ENCODE measurements at places on chromosomes 1 and 21.
A peak's percentile ranks its signal among the peaks of the same experiment; 100 is the strongest.

GRCh38 chr21:42744520-42745445 is 91.4 kb downstream of the PDE9A start:
- DNase-seq, result no peak

- DNase-seq, result no peak
Observed at GRCh38 chr1:43610339-43610738, 39.6 kb upstream of the KDM4A start.

DNA sequence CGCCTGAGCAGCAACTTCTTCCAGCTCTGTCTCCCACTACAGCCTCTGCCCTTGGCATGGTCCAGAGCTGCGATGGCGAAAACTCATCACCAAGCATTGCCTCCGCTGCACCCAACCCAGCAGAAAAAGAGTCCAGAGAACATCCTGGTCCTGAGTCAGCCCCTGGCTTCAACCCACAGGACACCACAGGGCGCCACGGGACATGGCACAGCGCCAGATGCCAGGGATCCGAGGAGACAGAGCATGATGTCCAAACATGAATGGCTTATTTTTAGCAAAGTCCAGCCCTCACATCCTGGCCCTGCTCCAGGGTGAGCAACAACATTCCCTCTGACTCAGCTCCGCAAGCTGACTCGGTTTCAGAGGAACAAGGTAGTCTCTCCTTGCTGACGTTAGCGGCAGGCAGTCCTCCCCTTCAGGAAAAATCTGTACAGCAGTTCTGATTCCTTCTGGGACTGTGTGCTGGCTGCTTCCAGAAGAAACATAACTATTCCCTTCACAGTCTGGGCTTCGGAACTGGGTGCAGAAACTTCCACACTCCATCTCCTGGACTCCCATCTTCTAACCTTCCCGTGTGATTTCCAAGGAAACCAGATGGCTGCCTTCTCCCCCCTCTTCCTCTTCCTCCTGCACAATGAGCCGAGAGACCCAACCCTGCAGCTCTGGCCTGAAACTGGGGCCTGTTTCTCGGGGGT is 131.3 kb downstream of the TOMM20 start:
- DNase-seq, result no peak

GRCh38 chr1:112689196-112689841 is 14.9 kb downstream of the MOV10 start:
- no peak for DNase-seq

GRCh38 chr1:200916681-200917080 is 22.0 kb downstream of the INAVA start:
- no peak for DNase-seq

DNA sequence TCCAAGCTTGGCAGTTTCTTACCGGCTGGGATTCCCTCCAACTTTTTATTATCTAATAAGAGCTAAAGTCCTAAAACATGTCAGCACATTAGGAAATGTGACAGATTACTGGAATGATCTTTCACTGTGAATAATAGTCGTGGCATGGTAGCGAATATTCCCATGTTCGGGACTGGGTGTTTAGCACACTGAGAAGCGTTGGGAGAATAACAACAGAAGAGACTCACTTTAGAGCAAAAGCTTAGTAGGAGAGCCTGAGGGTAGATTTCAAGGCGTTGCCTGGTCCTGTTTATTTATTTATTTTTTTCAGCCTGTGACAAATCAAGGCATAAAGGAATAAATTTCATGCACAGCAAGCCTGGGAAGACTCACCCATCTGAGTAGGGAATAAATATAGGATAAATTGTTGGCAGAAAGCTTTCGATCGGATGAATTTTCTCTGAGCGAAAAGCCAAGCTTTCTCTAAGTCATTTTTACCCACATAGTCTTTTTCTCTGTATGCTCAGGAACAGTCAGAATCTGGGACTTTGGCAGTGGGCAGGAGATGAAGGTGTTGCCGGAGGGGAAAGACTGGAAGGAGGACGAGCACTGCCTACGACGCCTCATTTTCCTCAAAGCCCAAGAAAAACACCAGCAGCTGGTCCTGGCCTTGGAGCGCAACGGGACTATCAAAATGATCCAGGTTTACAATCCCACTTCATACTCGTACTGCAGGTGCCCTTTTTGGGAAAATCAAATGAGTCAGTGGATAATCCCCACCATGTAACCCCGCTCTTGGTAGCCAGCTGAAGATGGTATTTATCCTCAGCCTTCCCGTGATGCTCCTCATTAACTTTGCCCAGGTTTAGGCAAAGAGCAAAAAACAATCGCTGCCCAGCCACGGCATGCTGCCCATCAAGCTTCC is 97.2 kb downstream of the WDR64 start:
- DNase-seq, result no peak

GRCh38 chr1:197126691-197127090 is 19.8 kb downstream of the ASPM start:
- no peak for DNase-seq

DNA sequence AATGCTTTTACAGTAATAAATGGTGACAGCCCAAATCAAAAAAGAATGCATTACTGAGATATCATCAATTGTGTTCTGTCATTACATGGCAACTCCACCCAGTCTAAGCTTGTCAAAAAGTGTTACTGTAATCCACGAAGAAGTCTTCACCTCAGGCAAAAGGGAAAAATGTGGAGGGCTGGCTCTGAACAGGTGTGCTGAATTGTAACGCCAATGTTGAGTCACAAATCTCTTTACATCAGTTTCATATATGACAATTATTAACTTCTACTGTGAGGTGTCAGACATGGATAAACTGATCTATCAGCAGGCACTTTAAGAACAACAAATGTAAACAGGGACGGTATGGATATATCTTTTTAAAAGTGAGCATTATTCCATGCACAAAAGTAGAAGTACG is 98.5 kb upstream of the DMRTA2 start:
- no peak for DNase-seq

- DNase-seq, result no peak
Observed at GRCh38 chr1:199172171-199173124, 533.6 kb downstream of the PTPRC start.

GRCh38 chr1:156203331-156203730 is 9.4 kb downstream of the SLC25A44 start:
- DNase-seq, result no peak

- no peak for DNase-seq
Observed at GRCh38 chr1:178659789-178660208, 65.2 kb upstream of the RALGPS2 start.

GRCh38 chr21:35377505-35378090 is 328.5 kb upstream of the RUNX1 start:
- DNase-seq, result no peak

DNA sequence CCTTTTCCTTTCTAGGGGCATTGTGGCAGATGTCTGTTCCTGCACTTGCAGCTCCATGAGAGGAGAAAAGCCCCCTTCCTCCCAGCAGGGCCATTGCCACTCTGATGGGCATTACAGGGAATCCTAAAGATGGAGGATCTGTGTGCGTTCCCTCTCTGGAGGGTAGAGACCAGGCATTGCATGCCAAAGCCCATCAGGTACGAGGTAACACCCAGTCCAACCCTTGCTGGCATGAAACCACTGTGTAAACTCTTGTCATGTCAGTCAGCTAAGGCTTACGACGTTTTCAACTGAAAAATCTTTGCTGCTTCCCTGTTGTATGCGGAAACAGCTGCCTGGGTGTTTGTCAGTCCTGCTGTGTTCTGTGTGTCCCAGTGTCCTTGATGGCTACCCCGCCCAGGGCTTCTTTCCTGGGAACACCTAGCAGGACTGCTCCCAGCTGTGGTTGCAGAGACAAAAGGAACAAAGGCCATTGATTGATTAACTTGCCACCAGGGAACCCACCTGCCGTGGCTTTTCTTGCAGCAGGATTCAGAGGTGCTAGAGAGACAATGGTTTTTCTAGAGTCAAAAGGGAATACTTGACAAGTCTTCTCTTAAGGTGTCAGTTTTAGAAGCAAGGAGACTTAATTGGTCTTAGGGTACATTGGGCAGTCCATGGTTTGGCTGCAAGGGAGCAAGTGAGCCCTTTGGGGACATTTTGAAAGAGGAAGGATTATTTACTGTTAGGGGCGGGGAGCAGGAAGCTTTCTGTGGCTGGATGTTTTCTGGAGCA is 24.6 kb downstream of the B3GALT5 start:
- DNase-seq, result no peak

DNA sequence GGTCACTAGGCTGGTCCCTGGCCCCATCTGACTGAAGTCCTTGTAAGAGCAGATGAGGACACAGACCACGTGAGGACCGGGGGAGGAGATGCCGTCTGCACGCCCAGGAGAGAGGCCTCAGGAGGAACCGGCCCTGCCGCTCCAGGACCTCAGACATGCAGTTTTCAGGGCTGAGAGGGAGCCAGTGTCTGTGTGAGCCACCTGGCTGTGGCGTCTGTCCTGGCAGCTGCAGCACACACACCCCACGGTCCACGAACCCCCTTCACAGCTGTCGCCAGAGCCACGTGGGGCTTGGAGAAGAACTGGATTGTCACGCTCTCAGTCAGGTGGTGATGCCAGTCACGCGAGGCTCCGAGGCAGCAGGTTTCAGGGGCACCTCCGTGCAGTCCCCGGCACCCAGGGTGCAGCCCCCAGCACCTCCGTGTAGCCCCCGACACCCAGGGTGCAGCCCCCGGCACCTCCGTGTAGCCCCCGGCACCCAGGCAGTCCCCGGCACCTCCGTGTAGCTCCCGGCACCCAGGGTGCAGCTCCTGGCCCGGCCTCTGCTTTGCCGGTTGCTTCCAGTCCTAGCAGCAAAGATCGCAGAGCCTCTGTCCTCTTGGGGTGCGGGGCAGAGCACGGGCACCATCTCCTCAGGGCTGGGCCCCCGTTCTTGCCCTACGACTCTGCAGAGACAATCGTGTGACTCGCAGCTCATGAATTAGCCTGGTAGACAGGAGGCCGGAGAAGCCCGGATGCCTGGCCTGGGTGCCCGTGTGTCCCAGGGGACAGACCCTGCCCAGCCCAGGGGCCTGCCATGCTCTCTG is 19.0 kb upstream of the SUMO3 start:
- DNase-seq, result no peak

DNA sequence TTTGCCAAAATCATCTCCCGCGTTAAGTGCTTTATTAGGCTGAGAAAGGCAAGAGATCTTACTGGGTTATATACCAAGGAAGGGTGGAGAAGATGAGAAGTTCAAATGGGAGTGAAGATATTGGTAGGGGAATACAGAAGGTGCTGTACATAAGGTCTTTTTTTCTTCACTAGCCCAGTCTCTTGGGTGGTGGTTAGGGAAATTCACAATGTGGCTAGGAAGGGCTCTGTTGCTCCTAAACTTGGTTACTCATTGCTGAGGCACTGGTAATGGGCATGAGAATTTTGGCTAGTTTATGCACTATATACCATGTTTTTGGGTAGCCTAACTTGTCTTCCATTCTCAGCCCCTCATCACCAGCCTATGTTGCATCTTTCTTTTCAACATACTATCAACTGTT is 50.6 kb downstream of the LHX4 start:
- no peak for DNase-seq

- no peak for DNase-seq
Observed at GRCh38 chr21:21182401-21183010, 184.3 kb downstream of the NCAM2 start.

DNA sequence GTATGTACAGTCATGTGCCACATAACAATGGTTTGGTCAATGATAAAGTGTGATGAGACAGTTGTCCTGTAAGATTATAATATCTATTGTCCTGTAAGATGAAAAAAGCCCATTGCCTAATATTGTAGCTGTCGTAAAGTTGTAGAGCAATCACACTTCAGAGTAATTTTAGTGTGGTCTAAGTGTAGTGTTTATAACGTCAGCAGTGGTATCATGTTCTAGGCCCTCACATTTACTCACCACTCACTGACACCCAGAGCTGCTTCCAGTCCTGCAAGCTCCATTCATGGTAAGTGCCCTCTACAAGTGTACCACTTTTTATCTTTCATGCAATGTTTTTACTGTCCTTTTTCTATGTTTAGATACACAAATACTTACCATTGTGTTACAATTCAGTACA is 259.9 kb upstream of the RAB4A start:
- DNase-seq, result no peak

GRCh38 chr21:36059823-36060158 is 535 bp downstream of the SETD4 start:
- DNase-seq, result no peak

- no peak for DNase-seq
Observed at GRCh38 chr1:160666079-160666442, 19.2 kb upstream of the SLAMF1 start.

GRCh38 chr1:114524944-114525343 is 13.9 kb upstream of the TRIM33 start:
- DNase-seq, result peak; percentile 20

- no peak for DNase-seq
Observed at GRCh38 chr1:53503433-53504217, 44.4 kb downstream of the DMRTB1 start.

DNA sequence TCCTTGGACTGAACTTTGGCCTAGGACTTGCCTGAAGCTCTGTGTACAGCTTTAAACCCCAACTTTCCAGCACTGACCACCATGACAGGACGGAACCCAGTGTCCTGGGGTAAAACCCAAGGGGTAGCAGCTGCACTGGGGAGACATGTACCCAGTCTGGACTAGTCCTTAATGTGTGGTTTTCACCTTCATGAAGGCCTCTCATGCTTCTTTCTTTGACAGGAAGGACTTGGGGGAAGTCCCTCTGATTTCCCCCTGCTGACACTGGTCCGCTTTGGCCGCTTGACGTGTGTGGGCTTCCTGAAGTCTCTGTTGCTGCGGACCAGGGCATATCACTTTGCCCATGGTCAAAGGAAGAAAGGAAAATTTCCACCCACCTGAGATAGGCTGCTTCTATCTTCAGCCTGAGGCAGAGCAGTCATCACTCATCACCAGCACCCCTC is 66.3 kb upstream of the PRDX6 start:
- DNase-seq, result no peak

Measured in CD8-positive, alpha-beta T cell (primary cell).